ENCODE measurements at places on chromosomes 2 and 18. TPM values are rescaled to one million over a fixed set of nuclear protein-coding genes. Genes with fewer than 3 reads are reported as not detected.

- DNase-seq = peak; percentile 38
Measured at GRCh38 chr2:235951982-235952381, 216.2 kb downstream of the GBX2 start.

RFTN2 gene
- 0.47 TPM for total RNA-seq

GRCh38 chr2:9462313-9462712, 12.0 kb upstream of the IAH1 start:
- DNase-seq = no peak

LYPD6 gene
- not detected for total RNA-seq

DNA sequence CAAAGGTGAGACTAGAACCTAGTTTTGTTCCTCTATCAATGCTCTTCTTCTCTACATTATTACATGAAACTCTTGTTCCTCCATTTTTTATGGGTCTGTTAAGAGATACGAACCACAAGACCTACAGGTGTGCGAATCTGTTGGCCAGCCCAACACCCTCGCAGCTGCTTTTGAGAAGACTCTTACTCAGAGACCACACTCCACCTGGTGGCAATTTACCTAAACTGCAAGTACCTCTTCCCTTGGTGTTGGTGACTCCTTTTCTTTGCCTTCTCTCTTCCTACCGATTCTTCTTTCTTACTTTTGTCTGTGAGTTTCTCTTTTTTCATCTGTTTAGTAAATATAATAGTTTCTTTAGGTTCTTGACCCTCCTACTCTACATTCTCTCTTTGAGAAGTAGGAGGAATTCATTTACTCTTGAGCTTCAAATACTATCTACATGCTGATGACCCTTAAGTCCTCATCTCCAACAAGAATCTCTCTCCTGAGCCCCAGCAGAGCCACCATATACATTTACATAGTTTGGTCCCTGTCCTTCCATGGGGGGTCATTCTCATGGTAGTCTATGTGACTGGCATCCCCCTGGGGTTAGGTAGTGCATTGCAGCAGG, 81.8 kb upstream of the GAREM1 start:
- DNase-seq = peak; percentile 68

POTEJ gene
- total RNA-seq = not detected

DNA sequence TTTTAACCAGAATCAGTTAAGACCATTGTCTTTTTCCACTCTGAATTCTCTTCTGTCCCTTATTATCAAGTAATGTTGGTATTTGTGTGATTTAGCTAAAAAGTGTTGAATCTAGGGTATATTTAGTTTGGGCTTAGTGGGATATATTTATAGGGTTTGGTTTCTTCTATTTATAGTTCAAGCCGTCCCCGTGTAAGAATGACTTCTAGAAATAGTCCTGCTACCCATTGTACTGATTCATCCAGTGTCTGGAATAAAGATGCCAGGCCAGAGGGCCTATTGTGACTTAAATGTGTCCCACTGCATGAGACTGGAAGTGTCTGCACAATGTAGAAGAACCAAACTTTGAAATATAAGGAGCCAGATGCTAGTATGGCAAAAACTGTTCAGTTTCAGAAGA, 364.8 kb downstream of the TNS1 start:
- no peak for DNase-seq

DNA sequence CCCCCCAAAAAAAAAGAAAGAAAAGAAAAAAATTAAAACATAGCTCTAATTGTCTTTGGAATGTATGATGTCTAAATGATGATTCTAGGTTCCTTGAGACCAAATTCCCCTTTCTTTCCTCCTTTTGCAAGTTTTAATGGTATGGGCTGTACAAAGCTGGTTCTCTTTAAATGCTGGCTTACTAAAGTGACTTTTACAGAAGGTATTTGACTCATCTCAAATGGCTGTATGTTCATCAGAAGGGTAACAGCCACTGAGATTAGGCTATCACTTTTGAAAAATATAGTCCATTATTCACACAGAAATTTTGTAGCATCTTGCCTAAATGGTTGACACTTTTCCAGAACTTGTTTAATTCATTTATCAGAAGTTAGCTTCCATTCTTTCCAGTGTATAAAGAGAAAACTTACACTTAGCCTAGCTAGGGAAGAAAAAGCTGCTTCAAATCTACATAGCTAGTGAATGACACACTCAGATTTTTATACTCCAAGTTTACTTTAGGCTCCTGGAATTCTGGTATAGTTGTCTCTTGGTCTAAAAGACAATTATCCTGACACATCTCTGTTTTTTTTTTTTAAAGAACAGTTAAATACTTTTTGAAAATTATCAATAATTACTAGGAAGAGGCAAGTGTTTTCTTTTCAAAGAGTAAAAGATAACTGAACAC, 622.6 kb downstream of the LRP1B start:
- DNase-seq = no peak

- no peak for DNase-seq
Measured at GRCh38 chr2:102436323-102436722, 13.4 kb downstream of the IL18RAP start.

TMEM131 gene
- 61.4 TPM for total RNA-seq

- no peak for DNase-seq
Measured at GRCh38 chr2:126239320-126239955, 416.5 kb upstream of the GYPC start.

- DNase-seq = peak; percentile 45
Measured at GRCh38 chr2:3188405-3188946, 189.1 kb downstream of the EIPR1 start.

ABCG5 gene
- total RNA-seq = not detected

DNA sequence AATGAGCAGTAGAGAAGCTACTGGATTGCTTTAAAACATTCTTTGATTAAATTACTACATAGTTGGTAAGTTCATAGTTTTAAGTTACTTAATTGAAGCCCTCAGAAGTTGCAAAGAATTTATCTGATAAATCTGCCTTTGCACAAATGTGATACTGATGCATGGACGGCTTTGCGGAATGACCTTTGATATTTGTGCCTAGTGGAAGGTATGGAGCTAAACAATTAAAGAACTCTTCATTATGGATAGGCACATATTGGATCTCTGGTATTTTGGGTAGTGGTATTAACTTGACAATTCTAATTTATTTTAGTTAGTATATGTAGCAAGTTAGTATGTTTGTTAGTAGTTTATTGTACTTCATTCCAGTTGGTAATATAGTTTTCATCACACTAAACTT, 54.1 kb downstream of the CFAP210 start:
- DNase-seq = no peak

- no peak for DNase-seq
Measured at GRCh38 chr2:140627136-140627535, 1503.7 kb downstream of the LRP1B start.

DNA sequence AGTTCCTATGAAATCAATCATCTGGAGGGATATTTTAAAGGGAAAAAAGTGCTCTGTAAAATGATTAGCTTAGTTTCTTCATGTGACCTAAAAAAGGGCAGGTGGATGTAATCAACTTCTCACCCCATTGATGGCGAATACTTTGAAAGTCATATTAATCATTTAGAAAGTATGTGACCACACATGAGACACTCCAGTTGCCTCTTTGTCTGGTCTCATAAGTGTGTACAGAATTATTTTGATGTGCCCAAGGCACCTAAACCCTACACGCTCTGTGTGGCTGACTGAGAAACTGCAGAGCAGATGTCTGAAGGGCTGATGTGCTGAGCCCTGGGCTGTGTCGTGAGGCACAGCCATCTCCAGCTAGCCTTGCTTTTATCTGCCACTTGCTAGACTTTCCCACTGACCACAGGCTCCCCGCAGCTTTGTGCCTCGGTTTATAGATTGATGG, 26.9 kb downstream of the SGPP2 start:
- no peak for DNase-seq

GRCh38 chr18:33916200-33916599, 308.5 kb downstream of the NOL4 start:
- DNase-seq = no peak

- DNase-seq = no peak
Measured at GRCh38 chr2:79993144-79993543, 311.4 kb downstream of the LRRTM1 start.

- no peak for DNase-seq
Measured at GRCh38 chr2:152343426-152343825, 8.5 kb downstream of the FMNL2 start.

Measured in naive thymus-derived CD8-positive, alpha-beta T cell (primary cell).